ENCODE measurements at places on chromosomes 16 and 17.
A peak's percentile ranks its signal among the peaks of the same experiment; 100 is the strongest.

DNA sequence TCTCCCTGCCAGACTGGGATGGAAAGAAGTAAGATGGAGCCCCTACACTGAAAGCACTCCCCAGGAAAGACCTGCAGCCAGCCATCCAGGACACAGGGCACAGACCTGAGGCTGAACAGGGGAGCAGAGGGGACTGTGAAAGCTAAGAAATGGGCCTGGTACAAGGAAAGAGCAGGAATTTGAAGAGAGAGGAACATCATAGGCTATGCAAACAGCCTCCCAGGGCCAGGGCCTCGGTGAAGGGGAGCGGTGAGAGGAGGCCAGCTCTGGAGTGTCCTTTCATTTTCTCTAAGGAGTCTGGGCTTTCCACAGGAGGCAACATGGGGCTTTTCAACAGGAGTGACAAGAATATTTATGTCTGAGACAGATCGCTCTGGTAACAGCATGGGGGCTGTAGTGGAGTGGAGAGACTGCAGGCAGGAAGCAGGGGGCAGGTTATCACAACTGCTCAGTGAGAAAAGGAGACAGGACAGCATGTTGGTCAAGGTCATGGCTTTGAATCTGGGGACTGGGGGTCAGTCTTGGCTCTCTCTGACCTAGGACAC lies 50.1 kb downstream of the TOM1L2 start:
- no peak for DNase-seq

- no peak for DNase-seq
These were observed 431.9 kb downstream of the SHISA9 start for GRCh38 chr16:13333336-13333735.

DNA sequence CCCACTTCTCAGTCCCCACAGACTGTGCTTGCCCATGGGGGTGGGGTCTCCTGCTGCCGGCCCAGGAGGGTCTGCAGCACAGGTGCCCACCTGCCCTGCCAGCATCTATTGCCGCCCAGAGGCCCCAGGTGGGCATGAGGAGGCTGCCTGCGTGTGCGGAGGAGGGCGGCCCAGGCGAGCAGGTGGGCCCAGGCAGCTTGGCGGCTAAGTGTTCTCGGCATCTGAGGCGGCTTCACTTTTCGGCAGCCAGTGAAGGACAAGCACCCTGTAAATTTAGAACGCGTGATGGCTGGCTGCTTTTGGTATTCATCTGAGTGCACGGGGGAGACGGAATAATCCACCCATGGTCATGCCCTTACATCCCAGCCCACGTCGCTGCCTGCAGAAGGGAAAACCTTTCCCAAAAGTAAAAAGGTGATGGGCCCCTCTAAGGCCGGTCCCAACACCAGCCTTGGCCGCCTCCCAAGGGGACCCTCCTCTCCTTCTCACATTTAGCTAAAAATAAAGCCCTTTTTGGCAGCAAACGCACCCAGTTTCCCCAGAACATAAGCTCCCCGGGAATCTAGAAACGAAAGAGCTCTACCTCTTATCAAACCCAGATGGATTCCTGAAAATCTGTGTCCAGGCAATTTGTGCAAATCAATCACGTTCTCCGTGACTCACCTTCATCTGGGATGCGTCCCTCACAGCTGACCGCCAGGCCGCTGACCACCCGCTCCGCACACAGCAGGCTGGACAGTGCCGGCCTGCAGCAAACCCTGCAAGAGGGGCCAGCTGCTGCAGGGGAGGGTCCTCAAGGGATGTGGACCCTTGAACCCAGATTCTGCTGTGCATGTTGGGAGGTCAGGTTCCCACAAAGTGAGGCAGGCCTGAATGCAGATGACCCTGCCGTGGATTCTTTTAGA lies 79.4 kb downstream of the RBFOX3 start:
- DNase-seq = no peak

DNA sequence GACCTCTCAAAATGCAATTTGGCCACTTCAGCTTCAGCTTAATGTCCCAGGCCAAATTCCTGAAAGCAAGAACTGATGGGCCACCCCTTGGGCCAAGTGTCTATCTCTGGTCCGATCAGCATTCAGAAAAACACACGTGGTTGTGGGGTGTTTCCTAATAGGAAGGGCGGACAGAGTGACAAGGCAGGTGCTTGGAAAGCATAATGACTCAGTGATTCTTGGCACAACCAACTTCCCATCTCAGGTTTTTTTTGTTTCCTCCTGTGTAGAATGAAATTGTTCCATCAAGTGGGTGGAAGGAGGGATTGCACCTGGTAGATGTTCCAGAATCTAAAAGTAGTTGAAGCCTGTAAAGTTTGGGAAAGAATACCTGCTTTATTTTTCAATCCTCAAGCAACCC lies 155.6 kb downstream of the HS3ST2 start:
- DNase-seq = no peak

GRCh38 chr16:80231888-80232287 lies 308.9 kb upstream of the DYNLRB2 start:
- DNase-seq = peak; percentile 58

DNA sequence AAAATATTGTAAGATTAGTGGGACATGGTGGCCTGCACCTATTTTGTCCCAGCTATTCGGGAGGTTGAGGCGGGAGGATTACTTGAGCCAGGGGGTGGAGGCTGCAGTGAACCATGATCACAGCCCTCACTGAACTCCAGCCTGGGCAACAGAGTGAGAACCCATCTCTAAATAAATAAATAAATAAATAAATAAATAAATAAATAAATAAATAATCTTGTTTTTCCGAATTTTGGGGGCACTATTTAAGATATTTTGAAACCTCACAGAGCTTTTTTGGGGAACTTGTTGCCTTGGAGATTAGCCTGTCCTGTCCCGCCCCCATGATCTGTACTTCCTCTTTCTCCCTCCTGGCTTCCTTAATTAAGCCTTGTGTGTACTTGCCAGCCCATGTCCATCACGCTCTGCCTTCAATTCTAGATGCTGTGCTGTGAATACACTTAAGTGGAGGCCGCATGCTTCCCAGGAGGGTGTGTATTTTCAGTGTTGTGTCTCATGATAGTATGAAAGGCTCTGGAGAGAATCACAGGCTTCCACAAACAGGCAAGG lies 4.4 kb downstream of the LGALS9 start:
- no peak for DNase-seq

- no peak for DNase-seq
These were observed 57.0 kb downstream of the PITPNC1 start for GRCh38 chr17:67434061-67434525.

- no peak for DNase-seq
These were observed 55.4 kb downstream of the TNFRSF13B start for GRCh38 chr17:16916557-16916920.

DNA sequence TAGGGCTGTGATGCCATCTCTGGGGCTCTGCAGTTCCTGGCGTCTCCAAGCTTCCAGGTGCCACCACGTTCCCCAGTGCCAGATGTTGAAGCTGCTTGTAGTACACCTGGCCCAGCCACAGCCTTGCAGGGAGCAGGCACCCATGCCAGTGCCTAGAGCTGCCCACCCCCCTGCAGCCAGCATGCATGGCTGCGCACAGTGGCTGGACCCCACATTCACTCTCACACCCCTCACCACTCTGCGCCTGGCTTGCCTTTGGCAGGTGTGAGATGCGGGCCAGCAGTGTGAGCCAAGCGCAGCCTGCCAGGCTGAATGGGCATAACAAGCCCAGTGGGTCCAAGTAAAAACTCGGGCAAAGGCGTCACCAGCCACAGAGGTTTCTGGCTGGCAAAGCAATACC lies 75.4 kb upstream of the CHMP6 start:
- no peak for DNase-seq

DNA sequence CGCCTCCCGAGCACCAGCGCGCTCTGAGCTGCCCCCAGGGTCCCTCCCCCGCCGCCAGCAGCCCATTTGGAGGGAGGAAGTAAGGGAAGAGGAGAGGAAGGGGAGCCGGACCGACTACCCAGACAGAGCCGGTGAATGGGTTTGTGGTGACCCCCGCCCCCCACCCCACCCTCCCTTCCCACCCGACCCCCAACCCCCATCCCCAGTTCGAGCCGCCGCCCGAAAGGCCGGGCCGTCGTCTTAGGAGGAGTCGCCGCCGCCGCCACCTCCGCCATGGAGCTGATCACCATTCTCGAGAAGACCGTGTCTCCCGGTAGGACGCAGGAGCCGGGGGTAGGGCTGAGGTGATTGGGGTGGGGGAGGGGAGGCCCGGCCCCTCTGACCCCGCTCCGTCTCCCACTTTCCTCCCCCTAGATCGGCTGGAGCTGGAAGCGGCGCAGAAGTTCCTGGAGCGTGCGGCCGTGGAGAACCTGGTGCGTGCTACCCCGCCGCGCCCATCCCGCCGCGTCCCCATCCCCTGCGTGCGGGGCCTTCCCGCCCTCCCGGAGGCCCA lies 329 bp downstream of the KPNB1 start:
- peak; percentile 26 for DNase-seq

- no peak for DNase-seq
These were observed 284.6 kb upstream of the CDH5 start for GRCh38 chr16:66081775-66082366.

- no peak for DNase-seq
These were observed 102.3 kb downstream of the XYLT1 start for GRCh38 chr16:17368446-17368845.

- DNase-seq = peak; percentile 63
These were observed 87.7 kb downstream of the MYH10 start for GRCh38 chr17:8542599-8543502.

- peak; percentile 98 for DNase-seq
These were observed 64.1 kb upstream of the SREBF1 start for GRCh38 chr17:17900615-17901520.

DNA sequence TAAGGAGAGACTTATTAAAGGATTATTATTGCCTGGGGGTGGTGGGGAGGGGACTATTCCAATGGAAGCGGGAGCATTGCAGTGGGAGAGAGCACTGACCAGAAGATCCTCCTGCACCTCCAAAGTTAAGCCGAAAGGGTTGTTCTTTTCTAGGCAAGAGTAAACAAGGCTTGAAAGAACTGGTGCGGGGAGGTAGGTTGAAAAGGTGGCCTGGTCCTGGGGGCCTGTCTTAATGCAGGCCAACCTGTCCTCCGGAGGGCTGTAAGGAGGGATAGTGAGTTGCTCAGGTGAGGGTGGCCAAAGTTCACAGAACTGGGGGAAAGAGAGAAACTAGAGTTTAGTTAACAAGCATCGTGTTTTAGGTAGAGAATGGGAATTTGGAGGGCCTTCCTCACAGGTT lies 65.3 kb downstream of the RAB11FIP4 start:
- no peak for DNase-seq

Measured in GM04504 (cell line).